ENCODE measurements at places on chromosomes 11 and 22.

- no peak for DNase-seq
These were observed 11.9 kb downstream of the C11orf21 start for GRCh38 chr11:2289859-2290258.

DNA sequence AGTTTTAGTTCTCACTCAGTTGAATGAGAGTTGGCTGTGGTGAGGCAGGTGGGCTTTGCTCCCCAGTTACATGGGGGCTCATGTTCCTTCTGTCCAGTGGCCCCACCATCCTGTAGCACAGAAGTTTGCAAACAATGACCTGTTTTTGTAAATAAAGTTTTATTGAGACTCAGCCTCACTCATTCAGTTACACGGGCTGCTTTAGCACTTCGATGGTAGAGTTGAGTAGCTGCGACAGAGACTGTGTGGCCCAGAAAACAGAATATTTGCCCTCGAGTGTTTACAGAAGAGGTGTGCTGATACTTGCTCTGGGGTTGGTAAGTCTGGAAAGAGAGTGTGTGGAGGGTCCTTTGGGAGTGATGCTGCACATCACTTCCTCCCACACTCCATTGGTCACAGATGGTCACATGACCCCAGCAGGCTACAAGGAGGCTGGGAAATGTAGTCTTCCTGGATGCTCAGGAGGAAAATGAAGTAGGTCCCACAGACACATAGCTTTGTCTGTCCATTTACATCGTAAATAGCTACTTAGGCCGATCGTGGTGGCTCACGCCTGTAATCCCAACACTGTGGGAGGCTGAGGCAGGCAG is 34.6 kb downstream of the IFT27 start:
- no peak for DNase-seq

DNA sequence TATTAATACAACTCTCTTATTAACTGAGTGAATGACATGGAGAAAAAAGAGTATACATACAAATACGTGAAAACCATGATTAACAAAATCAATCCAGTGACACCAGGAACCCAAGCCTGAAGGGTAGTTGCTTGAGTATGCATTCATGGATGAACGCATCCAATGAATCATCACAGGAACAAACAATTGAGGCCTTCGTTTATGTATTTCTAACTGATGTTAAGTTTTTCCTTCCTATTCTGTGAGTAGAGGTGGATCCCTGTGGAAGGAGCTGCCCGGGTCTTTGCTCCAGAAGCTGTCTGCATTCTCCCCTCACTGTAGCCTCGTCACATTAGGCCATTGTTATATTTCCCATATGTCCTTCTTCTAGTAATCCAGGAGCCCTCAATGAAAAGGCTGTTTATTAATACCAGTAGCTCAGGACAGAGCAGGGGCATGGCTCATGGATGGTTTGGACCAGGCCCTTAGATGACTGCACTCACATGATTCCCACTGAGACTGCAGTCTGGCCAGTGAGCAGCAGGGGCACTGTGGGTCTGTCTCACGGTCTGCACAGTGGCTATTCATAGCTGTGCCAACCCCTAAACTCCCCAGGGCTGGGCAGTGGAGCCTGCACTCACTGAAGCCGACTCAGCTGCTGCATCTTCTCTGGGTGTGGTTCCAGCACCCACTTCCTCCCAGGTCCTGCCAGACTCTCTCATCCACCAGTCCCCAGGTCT is 128.1 kb upstream of the TOP3B start:
- DNase-seq, result peak; percentile 5

DNA sequence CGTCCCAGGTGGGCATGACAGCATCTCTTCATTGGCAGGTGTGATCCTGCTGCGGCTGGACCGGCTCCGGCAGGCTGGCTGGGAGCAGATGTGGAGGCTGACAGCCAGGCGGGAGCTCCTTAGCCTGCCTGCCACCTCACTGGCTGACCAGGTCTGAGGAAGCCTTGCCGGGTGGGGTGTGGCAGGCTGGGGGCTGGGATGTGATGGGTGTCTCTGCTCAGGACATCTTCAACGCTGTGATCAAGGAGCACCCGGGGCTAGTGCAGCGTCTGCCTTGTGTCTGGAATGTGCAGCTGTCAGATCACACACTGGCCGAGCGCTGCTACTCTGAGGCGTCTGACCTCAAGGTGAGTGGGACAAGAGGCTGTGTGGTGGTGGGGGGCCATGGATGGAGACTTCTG is 3.5 kb downstream of the LARGE2 start:
- DNase-seq, result no peak

GRCh38 chr11:12269104-12269441 is 108.3 kb upstream of the PARVA start:
- no peak for DNase-seq

GRCh38 chr11:61332281-61332796 is 566 bp downstream of the DDB1 start:
- no peak for DNase-seq

DNA sequence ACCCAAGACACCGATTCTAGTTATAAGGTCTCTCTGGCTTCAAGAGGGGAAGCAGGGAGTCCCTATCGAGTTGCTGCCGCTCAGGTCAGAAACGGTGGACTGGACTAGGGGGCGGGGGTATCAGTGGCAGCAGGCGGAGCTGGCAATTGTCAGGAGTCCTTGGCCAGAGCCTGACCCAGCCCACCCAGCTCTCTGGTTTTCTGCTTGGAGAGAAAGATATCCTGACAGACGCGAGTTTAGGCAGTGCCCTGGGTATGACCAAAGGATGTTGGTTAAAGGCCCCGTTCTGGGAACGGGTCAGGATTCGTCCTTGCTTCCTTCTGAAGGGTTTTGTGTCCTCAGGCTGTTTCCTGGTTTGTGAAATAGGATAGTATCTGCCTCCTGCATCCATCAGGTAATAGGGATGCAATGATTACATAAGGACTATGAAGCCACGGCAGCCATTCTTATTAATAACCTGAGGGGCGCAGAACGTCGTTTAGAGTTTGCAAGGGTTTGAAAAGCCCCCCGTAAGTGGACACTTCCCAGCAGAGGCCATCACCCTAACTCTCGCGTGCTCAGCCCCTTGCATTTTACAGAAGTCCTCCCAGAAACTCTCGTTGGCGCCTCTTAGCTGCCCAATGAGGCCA is 700 bp upstream of the DEPDC5 start:
- peak; percentile 78 for DNase-seq

DNA sequence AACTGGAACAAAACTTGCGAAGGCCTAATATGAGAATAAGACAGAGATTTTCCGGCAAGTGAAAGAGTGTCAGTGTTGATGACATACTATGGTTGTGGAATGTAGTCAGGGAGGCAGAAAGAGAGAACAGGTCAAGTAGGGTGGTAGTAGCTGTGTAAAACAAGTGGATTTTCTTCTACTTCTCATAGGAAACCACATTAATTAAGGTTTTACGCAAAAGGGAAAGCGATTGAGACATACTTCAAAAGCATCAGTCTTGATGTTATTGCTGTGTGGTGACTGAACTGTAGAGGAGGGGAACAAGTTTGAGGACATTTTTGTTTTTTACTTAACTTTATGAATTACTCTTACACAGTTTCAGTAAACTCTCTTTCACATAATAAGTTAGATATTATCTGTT is 186.0 kb upstream of the CNTN5 start:
- no peak for DNase-seq

DNA sequence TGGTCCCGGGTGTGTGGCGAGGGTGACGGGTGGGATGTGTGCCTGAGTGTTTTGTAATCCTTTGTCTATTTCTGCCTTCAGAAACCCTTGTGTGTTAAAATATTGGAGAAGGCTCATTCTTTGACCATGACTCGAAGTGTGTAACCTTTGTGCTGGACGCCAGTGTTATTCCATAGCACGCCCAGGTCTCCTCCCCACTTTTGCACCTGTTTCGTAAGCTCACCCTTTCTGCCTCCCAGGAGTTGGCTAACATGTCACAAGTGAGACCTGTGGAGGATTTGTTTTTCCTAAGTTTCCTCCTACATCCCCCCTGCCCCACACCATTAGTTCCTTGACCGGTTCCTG is 382 bp downstream of the C11orf54 start:
- DNase-seq, result peak; percentile 92

DNA sequence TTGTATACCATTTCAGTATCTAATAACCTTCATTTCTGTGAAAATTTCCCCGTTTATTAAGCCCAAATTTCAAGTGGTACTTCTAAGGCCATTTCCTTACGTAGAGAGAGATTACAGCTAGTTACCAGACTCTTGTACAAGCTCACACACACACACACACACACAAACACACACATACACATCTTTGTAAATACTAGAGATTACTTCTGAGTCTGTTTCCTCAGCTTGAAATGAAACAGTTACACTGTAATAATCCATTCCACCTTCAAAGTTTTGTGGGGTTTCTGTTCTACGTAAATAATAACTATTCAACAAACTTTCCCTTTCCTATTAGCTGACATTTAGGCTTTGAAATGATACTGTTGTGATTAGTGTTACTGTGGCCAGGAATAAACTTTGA is 6.2 kb downstream of the POGLUT3 start:
- DNase-seq, result no peak

DNA sequence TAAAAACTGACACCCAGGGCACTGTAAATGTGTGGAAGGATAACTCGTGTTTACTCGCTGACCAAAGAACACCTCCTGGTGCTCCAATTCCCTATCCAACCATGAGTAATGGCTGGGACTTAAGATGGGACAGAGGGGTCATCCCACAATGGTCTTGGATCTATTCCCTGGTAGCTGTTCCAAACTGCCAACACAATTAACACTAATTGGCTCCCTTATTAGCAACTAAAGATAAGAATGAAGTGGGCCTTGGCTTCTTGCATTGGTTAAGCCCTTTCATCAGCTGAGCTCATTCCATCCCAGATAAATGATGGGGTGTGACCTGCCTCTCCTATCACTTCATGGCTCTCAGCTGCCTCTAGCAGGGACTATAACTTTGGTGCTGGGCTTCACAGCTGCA is 1.5 kb upstream of the SIK3 start:
- no peak for DNase-seq

DNA sequence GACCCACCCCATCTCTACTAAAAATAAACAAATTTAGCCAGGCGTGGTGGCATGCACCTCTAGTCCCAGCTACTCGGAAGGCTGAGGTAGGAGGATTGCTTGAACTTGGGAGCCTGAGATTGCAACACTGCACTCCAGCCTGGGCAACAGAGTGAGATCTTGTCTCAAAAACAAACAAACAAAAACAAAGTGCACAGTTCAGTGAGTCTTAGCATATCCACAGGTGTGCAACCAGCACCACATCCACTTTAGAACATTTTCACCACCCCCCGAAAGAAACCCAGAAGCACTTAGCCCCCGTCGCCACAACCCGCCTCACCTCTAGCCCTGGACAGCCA is 27.4 kb downstream of the MB start:
- DNase-seq, result no peak

DNA sequence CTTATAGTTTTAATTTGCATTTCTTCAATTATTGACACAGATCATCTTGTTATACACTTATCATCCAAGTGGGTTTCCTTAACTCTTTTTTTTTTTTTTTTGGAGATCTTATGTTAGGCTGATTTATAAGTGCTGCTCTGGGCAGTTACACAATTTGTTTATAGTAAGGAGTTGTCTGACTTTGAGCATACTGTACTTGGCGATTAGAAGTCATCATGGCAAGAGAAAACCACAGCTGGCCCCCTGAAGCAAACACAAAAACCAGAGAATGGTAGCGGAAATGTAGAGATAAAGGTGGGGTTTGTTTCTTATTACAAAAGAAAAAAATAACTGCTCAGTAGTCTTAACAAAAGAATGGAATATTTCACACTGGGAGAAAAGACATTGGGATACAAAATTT is 292.6 kb downstream of the SWAP70 start:
- DNase-seq, result no peak

GRCh38 chr11:9148727-9149126 is 57.3 kb upstream of the SCUBE2 start:
- DNase-seq, result no peak

DNA sequence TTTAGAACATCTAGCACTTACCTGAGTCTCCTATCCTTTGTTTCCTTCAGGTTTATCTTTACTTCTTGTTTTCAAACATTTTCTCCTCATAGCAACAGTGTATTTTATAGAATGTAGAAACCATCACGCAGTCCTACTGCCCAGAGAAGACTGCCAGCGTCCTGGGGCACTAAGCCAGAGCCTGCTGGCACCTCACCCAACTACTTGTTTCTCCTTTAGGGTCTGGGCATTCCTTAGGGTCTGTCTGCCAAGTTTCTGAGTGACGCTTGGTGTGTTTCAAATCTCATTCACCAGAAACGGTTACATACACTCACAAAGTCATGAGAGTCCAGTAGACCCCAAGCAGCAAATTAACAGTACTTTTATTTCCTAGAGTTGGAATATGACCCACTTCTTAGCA is 49.6 kb upstream of the SLC25A1 start:
- DNase-seq, result no peak

DNA sequence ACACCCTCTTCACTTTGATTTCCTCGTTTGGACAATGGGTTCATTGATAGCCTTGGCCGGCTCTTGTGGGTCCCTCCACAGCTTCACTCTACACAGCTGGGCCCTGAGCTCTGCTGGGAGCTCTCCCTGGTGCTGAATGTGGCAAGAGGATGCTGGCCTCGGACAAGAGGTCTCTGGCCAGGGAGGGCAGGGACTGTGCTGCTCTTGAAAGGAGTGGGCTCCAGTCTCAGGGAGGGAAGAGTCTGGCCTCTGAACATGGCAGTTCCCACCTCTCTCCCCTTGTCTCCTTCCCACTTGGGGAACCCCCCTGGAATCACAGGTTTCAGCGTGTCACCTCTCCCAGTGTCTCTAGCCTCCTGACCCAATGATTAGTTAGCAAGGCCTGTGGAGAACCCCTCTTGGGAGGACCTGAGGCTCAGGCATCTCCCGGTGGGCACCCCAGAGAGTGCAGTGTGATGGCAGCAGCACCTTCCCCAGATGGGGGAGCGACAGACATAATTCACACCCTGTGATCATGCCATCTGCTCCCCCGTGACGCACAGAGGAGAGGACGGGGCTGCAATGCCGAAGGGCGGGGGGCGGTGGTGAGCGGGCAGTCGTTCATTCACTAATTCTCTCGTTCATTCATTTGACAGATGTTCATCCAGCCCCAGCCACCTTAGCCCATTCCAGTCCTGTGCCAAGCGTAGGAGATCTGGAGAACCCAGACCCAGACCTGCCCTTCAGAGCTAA is 2.8 kb upstream of the CABP7 start:
- no peak for DNase-seq

GRCh38 chr11:29296680-29297079 is 720.1 kb downstream of the KCNA4 start:
- DNase-seq, result no peak

GRCh38 chr11:44221992-44222391 is 87.9 kb downstream of the ALX4 start:
- DNase-seq, result no peak

GRCh38 chr22:21448627-21449416 is 18.4 kb upstream of the TMEM191C start:
- DNase-seq, result no peak

- no peak for DNase-seq
These were observed 9.4 kb upstream of the RASD2 start for GRCh38 chr22:35531202-35531601.

- DNase-seq, result no peak
These were observed 267.2 kb upstream of the MTNR1B start for GRCh38 chr11:92702037-92702804.

GRCh38 chr11:44185522-44185921 is 90.0 kb downstream of the EXT2 start:
- DNase-seq, result no peak

Measured in NCI-H1417 (cell line).